ENCODE measurements at places on chromosomes 12 and 14.

DNA sequence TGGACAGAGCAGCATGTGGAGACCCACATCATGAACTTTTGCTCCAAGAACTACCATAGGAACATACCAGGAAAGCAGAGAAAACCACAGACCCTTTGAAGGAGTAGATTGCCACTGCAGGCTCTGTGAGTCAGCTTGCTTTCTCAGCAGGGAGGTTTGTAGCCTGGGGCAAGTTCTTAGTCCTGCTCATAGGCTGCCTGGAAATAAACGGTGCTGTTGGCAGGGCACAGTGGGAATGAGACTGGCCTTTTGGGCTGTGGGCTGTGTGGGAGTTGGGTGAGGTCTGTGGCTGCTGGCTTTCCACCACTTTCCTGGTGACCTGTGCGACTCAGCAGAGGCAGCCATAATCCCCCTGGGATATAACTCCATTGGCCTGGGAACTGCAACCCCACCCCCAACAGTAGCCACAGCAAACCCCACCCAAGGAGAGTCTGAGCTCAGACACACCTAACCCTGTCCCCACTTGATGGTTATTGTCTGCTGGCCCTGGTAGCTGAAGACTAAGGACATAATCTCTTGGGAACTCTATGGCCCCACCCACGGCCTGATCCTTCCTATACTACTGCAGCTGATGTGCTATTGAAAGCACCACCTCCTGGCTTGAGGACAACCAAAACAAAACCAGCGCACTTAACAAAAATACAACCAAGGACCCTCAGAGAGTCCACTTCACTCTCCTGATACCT is 192.1 kb upstream of the GARIN6 start:
- DNase-seq, result no peak

DNA sequence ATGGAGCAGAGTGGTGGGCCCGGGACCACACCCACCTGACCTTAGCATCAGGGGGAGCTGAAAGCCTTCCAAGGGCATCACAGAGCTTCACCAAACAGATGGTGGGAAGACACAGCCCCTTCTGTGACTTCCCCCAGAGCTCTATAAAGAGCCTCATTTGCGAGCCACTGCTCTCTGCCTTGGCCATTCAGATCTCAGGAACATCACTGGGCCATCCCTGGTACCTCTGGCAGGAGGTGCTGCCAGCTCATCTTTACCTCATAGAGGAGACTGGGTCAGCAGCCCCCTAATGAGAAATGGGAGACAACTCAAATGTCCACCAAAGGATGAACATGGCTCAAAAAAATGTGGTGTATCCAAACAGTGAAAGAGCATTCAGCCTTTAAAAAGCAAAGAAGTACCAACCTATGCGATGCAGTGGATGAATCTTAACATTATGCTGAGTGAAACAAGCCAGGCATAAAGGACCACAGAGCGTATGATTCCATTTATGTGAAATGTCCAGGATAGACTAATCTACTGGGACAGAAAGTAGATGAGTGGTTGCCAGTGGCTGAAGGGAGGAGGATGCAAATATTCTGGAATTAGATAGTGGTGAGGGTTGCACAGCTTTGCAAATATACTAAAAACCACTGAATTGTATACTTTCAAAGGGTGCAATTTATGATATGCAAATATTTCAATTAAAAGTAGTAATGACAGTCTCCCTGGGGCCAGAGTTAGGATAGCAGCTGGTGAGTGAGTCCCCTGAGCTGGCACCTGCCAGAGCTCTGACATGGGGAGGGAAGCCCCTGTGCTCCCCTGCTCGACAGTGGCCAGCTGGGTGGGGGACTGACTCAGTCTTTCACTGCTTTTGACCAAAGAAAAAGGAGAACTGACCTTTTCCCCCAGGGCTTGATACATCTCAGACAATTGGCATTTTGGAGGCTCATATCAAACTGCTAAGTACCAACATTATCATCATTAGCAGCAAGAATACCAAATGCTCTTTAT is 116.6 kb downstream of the GCH1 start:
- no peak for DNase-seq

- peak; percentile 45 for DNase-seq
Measured at GRCh38 chr12:14167005-14167628, 185.7 kb upstream of the GRIN2B start.

GRCh38 chr14:93757206-93757605 is 31.1 kb downstream of the PRIMA1 start:
- no peak for DNase-seq

GRCh38 chr12:25979563-25979962 is 21.1 kb downstream of the RASSF8 start:
- no peak for DNase-seq

DNA sequence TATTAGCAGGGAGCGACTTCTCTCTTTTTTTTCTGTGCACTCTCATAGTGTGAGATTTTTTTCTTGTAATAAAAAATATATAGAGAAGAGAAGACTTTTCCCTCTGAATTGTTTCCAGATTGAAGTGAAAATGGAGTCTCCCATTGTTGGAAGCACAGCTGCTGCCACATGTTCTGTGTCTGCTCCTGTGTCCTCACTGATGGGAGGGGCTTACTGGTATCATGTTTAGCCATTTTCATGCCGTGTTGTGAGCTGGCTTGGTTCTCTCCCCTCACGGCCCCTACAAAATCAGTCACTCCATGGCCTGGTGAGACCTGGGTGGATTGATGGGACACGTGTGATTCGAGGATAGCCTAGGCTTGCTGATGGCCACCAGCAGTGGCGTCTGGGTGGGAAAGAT is 379.7 kb upstream of the DDHD1 start:
- DNase-seq, result no peak

DNA sequence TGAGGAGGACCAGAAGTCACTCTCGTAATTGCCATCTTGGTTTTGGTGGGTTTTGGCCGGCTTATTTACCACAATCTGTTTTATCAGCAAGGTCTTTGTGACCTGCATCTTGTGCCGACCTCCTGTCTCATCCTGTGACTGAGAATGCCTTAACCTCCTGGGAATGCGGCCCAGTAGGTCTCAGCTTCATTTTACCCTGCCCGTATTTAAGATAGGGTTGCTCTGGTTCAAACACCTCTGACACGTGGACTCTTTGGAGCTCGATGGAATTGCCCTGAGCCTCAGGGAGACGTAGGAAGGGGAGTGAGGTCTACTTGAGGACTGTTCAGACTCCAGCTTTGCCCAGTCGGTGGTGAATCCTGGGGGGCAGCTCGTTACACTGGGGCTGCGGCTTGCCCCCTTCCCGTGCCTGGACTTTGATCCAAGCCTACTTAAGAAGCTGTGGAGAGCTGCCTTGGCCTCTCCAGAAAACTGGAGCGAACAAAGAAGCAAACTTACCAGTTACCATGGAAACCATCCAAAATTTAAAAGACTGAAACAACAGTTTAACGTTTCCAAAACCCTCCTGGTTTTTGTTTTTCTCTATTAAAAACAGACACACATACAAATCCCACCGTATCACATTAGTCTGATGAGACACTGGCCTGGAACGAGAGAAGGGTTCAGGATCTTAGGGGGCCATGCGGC is 28.0 kb downstream of the CALM1 start:
- no peak for DNase-seq

GRCh38 chr14:90137807-90138206 is 76.0 kb downstream of the KCNK13 start:
- DNase-seq, result no peak

- no peak for DNase-seq
Measured at GRCh38 chr14:69047255-69047654, 68.2 kb upstream of the ACTN1 start.

DNA sequence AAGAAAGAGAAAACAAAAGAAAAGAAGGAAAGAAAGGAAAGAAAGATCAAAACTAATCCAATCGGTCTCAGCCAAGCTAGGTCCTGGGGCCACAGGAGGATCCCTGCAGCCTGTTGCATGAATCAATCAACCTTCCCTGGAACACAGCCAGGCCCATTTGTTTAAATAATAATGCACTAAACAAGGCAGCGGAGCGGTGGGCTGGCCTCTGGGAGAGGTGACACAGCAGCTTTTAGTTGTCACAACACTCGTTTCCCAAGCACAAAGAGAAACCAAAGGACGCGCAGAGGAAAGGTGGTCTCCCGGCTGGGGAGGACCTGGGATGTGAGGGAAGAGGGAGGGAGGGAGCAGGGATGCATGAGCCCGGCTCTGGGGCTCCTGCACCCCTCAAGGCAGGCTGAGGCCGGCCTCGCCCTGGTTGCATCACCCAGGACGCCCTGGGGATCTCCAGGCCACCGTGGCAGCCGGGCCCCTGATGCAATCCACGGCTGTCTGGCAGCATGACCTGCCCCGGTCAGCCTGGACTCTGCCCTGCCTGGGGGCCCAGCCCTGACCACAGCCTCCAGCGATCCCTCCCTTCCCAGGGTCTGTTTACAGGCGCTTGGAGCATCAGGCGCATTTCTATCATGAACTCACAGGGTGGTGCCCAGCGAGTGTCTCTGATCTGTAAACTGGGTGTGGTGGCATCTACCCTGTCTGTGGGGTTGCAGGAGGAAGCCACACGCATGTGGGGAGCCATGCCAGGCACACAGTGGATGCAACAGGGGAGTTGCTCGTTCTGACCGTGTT is 32.5 kb downstream of the MMP17 start:
- DNase-seq, result peak; percentile 54

GRCh38 chr14:78709795-78710557 is 539.8 kb downstream of the NRXN3 start:
- no peak for DNase-seq

DNA sequence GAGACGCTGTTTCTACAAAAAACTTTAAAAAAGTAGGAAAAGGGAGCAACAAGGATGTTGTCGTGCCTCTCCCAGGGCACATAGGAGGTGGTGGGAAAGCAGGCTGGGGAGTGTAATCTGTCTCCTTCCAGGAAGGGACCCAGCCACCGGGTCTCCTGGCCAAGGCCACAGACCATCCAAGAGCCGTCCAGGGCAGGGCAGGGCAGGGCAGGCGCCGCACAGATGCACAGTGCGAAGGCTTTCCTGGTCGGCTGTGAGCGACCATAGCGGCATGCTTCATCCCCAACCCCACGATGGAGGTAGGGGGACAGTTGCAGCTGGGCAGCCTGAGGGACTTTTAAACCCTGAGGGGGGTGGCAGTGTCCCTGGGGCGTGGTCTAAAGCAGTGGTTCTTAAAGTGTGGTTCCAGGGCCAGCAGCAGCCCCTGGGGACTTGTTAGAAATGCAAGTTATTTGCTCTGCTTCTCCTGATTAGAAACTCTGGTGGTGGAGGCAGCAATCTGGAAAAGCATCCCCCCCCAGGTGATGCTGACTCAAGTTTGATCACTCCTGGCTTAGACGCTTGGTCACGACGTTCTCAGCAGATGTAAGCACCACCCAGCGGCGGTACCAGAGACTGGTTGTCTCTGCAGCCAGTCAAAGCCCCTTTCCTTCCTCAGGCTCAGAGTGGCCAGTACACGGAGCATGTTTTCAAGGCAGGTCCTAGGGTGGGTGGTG is 197.4 kb upstream of the PRMT8 start:
- DNase-seq, result no peak

DNA sequence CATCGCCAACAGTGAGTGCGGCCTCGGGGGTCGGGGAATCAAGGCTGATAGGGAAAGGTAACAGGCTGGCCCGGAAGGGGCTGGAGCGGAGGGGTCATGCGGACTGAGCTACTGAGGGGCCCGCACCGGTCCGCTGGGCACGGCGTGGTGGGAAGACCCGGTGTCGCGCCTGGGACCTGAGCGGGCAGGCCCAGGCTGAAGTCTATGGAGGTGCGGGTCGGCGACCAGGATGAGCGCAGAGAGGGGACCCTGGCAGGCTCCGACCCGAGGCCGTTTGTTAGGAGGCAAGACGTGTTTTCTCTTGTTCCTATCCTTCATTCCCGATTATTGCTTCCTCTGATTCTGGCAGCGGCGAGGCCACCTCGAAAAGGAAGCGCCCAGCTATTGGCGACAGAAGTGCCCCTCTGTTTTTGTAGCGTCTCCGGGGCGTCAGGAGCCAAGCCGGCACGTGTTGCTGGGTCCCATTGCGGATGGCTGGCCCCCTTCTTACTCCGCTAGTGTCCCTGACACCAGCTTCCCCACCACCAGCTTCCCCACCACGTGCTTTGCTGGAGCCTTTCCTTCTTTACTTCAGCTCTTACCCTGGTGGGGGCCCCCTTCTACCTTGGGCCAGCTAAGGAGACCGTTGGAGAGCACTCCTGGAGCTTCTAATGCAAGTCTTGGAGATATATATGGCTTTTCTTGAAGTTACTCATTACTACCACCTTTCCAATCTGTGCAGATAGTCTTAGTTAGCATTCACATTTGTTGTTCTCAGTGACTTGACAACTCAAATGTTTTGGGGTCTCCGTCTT is 653 bp downstream of the PA2G4 start:
- no peak for DNase-seq

DNA sequence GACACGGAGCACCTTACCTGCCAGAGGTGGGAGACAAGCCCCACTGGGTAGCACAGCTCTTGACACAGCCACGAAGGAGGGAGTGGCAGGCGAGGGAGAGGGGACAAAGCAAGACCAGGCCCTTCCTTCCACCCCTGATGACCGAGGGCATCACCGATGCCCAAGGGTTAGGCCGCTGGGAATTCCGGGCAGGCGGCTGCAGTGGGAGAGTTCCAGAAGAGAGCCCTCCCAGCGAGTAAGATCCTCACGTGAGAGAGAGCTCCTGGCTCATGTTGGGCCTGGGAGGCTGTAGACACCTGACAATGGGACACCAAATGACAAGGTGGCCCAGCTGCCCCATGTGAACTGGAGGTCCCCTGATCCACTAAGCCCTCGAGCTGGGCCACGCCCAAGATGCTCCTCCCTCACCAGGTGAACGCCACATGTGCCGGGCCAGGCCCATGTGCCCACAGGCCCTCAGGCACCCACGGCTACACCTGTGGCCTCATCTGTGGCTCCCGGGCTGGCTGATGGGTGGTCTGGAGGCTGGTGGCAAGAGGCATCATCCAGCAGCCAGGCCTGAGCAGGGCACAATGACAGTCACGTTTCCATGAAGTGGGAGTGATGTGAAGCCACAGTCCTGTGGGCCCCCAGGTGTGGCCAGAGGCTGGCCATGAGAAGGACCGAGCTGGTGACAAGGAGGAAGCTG is 32.1 kb upstream of the C14orf180 start:
- no peak for DNase-seq

- DNase-seq, result no peak
Measured at GRCh38 chr12:89172224-89172623, 180.1 kb downstream of the DUSP6 start.

DNA sequence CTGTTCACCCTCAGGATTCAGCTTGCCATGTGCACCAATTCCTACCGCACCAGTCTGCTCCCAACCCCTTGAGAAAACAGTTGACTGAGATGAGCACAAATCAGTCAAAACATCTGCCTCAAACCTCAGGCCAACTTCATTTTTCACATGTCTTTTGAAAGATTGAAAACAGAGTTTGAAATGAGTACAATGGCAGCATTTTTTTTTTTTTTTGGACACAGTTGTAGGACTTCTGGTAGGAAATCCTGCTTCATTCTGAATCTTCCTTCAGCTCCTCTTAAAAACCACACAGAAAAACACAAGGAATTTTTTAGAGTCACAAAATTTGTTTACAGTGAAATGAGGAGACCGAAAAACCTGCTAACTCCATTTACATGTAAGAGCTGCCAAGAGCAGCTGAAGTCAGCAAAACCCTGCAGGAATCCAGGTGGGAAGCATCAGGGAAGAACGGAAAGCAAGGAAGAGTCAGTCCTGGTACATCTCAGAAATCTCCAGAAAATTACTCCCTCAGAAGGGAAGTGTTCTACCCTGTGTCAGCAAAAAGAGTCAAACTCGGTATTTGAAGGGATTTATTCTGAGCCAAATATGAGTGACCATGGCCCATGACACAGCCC is 100.3 kb upstream of the TMTC1 start:
- no peak for DNase-seq

GRCh38 chr14:95273001-95273978 is 46.4 kb downstream of the CLMN start:
- DNase-seq, result no peak

- DNase-seq, result no peak
Measured at GRCh38 chr12:43132291-43132690, 419.7 kb downstream of the ADAMTS20 start.

GRCh38 chr14:77094672-77095284 is 3.3 kb upstream of the CIPC start:
- DNase-seq, result peak; percentile 72
